Astrocyte (in vitro differentiated cells and primary cell): ENCODE measurements at places on chromosomes 5 and 9. TPM values are rescaled to one million over a fixed set of nuclear protein-coding genes. Genes with fewer than 3 reads are reported as not detected.
A peak's percentile ranks its signal among the peaks of the same experiment; 100 is the strongest.

Gene FSTL4
- not detected in 2 replicates for total RNA-seq

Gene SNX18
- total RNA-seq, result 38.8 and 43.5 TPM in 2 replicates

Gene HSPB3
- total RNA-seq, result not detected in 2 replicates

GRCh38 chr9:6564360-6564759 is 81.2 kb downstream of the GLDC start:
- no peak overlapping the region for H3K4me3 ChIP-seq
- peaks cover 22% of the 10 kb centered on the region for H3K4me1 ChIP-seq
- no peak overlapping the region for H3K27ac ChIP-seq
- no peaks in the 10 kb centered on the region for H3K27me3 ChIP-seq
- no peaks in the 10 kb centered on the region for H3K36me3 ChIP-seq

DNA sequence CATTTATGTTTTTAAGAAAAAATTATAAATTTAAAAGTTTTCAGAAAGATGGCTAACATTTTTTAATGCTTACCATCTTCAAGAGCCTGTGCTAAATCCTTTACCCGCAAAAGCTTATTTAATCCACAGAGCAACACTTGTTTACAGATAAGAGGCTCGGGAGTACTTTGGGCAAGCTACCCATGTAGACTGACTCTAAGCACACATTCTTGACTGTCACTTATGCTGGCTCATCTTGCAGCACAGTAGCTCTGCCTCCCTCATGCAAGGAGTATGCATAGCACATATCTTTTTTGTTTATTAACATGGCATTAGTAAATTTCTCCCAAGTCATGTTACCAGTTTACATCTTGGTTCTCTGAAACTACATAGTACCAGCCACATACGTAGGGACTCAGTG is 14.7 kb downstream of the SH3RF2 start:
- no peak overlapping the region for H3K4me3 ChIP-seq
- H3K4me1 ChIP-seq, result peaks cover 8% of the 10 kb centered on the region
- H3K36me3 ChIP-seq, result no peaks in the 10 kb centered on the region
- no peak for DNase-seq

DNA sequence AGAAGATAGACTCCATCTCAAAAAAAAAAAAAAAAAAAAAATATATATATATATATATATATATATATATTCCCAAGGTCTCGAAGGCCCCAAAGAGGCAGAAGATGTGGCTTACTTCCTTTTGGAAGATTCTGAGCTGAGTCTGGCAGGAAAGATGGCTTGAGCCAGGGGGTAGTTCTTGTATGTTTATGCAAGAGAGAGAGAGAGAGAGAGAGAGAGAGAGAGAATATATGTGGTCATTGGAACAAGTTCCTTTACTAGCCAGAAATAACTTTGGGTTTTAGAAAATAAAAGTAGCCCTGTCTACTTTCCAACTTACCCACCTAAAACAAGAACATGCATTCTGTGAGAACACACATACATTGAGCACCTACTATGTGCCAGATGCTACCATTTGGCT is 17.6 kb downstream of the NCS1 start:
- peaks cover 56% of the 10 kb centered on the region for H3K4me1 ChIP-seq
- no peak overlapping the region for H3K4me3 ChIP-seq

DNA sequence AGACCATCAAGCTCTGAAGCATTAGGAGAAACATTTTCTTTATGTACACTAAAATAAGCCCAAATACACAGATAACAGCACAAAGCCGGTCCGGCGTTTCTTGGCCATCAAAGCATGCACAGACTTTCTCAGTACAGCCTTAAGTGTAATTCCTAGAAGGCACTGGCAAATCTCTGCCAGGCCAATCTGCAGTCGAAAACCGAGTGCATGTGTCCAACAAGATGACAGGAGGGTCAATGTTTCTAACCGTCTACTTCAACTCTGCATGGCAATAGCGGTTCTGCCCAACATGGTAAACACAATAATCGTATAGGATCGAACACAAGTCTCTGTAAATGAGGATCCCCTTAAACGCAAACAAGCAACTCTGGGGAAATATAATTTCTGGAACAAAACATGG is 1.1 kb downstream of the ARL15 start:
- H3K27me3 ChIP-seq, result peaks cover 3% of the 10 kb centered on the region
- peaks cover 7% of the 10 kb centered on the region for H3K4me1 ChIP-seq
- DNase-seq, result no peak
- peak overlapping the region; percentile 90 for H3K4me3 ChIP-seq
- H3K36me3 ChIP-seq, result no peaks in the 10 kb centered on the region
